Inflammatory macrophage (primary cell): ENCODE measurements at places on chromosomes 1 and 21.

- no peak for DNase-seq
These were observed 346.8 kb downstream of the BRINP2 start for GRCh38 chr1:177517546-177517945.

- DNase-seq, result no peak
These were observed 626.2 kb downstream of the SMYD3 start for GRCh38 chr1:245880754-245881403.

GRCh38 chr1:81197591-81197990 is 603.1 kb upstream of the ADGRL2 start:
- DNase-seq, result no peak

GRCh38 chr21:22904385-22904784 is 1906.2 kb downstream of the NCAM2 start:
- DNase-seq, result no peak

DNA sequence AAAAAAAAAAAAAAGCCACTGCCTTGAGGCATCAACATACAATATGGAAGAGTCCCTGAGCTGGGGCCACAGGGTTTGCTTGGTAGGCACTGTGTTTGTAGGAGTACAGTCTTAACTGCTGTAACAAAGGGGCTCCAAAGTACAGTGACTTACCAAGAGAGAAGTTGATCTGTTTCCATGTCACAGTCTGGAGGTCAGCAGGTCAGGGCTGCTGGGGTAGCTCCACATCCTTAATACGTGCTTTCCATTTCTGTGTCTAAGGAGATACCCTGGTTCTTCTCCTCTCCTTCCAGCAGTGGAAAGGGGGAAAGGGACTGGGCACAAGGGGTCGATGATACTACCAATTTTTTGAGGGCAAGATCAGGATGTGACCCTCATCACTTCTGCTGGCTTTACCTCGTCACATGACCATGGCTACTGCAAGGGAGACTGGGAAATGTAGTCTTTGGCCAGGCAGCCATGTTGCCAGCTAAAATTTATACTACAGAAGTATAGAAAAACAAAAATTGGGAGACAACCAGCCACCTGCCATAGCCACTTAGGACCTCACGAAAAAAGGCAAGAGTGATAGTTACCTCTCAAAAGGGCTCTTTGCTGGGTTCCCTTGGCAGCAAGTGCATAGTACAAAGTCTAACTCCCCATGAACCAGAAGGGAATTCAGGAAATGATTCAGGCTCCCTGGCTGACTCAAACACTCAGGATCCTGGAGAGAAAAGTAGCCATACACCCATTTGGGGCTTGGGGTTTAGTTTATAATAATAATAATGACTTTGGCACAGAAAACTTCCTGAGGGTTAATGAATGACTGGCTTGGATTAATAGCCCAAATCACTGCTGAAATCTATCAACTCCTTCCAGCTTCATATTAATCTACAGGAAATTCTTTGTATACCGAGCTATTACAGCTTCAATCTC is 52.7 kb upstream of the ATP5PO start:
- DNase-seq, result no peak

GRCh38 chr1:202254454-202255252 is 61.1 kb downstream of the LGR6 start:
- DNase-seq, result no peak

GRCh38 chr1:111503585-111504060 is at the start of the genes ADORA3 and TMIGD3:
TSS of gene ADORA3 (minus strand) at chr1:111503633. CDS start at chr1:111503354, 279 bp downstream.
TSS of gene TMIGD3 (minus strand) at chr1:111503633. CDS start at chr1:111503354, 279 bp downstream.
- peak; percentile 91 for DNase-seq

DNA sequence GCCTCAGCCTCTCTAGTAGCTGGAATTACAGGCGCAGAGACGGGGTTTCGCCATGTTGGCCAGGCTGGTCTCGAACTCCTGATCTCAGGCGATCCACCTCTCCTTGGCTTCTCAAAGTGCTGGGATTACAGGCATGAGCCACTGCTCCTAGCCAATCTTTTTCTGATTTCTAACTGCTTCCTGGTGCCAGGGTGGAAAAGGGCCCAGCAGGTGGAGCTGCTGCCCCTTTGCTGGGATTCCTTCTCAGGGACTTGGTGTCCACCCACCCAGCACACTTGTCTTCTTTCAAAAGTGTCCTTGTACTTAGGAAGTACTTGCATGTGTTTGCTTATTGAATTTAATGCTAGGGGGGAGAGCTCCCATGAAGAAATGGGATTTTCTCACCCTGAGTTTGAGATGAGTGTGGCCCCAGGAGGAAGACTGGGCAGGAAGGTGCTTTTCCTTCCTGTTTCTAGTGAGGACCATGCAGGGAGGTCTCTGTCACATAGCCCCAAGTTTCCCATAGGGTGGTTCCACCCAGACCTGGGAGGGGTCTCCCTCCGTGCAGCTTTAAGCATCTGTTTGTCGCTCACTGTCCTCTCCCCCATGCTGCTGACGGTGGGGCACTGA is 14.2 kb downstream of the UTP11 start:
- peak; percentile 68 for DNase-seq

GRCh38 chr1:7727809-7728471 is 43.2 kb upstream of the VAMP3 start:
- DNase-seq, result no peak

GRCh38 chr1:185681034-185681633 is 53.1 kb upstream of the HMCN1 start:
- DNase-seq, result peak; percentile 65

DNA sequence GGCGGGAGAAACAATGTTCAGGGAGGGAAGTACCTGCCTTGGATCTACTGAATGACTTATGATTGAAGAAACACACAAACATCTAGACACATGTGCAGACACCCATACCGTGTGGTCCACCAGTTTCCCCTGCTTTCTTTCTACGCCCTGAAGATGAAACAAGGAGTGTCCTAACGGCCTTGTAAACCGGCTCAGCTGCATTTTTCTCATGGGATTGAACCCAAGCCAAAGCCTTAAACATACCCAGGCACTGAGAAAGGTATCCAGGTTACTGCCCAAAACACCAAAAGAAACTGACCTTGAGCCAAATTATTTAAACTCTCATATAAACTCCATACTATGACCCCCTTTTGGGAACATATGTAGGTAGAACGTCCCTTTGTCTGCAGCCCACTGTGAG is 630.0 kb upstream of the RGS18 start:
- no peak for DNase-seq

GRCh38 chr1:209063767-209064659 is 519.5 kb upstream of the CAMK1G start:
- no peak for DNase-seq

DNA sequence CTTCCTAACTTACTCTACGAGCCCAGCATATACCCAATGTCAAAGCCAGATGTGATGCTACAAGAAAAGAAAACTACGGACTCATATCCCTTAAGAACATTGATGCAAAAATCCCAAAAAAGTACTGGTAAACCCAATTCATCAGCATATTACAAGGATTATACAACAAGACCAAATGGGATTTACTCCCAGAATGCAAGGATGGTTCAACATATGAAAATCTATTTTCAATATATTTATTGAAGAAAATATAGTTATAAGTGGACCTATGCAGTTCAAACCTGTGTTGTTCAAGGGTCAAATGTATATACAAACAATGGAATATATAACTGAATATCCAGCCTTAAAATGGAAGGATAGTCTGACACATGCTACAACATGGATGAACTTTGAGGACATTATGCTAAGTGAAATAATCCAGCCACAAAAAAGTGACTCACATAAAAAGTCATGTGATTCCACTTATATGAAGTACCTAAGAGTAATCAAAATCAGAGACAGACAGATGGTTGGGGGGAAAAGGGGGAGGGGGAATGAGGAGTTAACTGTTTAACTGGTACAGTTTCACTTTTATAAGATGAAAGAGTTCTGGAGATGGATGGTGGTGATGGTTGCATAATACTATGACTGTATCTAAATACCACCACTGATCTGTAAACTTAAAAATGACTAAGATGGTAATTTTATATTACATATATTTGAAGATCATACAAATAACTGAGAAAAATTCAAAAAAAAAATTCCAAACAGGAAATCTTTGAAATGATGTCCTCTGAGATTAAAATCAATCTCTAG is 3.7 kb upstream of the KLF18 start:
- DNase-seq, result no peak

DNA sequence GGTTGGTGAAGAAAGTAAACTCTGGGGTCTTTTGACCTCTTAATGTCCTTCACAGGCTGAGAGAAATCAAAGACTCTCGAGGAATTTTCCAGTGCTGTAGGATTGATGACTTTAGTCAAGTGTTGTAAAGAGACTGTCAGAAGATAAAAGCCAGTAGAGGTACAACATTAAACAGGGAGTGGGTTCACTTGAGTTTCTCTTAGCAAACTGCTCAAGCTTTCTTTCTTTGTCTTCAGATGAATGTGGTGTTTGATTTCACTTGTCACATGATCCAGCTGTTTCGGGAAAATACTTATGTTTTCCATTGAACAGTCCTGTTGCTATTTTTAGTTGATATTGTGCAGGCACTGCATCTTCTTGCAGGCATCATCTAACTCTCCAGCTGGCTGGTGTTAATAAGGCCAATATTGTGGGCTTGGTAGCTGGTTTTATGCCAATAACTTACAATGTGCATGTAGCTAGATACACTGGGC is 45.6 kb downstream of the XCL2 start:
- DNase-seq, result no peak

DNA sequence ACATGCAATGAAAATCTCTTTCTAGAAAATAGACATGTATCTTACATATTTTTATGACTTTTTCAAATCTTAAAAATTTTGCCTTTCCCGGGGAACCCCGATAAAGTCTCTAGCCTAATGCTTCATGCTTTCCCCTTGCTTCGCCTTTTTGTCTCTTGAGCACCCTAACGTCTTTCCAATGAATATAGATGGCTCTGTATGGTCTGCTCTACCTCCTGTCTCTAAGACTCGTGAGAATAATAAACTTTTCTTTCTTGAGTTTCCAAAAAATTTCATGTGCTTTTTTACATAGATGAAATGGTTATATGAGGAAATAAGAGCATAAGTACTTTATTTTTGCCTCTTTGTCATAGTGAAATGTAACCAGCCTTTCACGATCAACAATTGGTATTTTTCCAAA is 202.6 kb downstream of the PDE4B start:
- DNase-seq, result no peak

GRCh38 chr1:47796626-47797025 is 200.6 kb downstream of the TRABD2B start:
- no peak for DNase-seq

- no peak for DNase-seq
These were observed 89.6 kb downstream of the C1orf94 start for GRCh38 chr1:34266127-34266951.

- DNase-seq, result peak; percentile 12
These were observed 85.9 kb downstream of the TM2D1 start for GRCh38 chr1:61638911-61639605.

- DNase-seq, result no peak
These were observed 128.3 kb upstream of the HMGB4 start for GRCh38 chr1:33735624-33736023.

DNA sequence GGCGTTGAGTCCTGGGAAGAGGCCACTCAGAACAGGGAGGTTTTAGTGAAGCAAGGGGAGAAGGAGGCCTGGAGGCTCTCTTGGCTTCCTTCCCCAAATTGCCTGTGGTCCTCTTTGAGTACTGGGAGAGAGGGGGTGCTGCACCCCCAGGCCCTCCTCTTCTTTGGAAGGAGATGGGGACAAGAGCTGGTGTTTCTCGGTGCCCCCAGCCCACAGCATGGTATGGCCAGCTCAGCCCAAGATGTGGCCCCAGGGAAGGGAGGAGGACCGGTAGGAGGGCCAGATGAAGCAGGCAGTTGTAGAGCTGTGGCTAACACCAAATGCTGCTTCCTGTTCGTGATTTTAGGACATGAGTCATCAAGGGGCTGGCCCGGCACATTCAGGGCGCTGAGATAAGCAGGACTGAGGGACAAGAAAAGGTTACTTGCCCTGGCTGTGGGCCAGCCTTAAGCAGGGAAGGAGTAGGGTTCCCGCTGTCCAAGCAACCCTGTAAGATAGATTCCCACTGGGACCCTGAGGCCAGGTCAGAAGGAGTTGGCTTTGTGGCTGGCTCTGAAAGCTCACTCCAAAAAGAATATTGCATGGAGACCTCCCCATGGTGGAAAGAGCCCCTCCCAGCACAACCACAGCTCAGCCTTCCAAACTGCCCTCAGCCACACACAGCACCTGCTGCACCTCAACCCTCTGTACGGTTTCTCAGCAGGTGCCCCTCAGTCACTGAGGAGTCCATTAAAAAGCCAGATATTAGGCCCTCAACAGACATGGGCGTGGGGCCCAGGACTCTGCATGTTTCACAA is 4.9 kb upstream of the TNFRSF1B start:
- DNase-seq, result peak; percentile 91

DNA sequence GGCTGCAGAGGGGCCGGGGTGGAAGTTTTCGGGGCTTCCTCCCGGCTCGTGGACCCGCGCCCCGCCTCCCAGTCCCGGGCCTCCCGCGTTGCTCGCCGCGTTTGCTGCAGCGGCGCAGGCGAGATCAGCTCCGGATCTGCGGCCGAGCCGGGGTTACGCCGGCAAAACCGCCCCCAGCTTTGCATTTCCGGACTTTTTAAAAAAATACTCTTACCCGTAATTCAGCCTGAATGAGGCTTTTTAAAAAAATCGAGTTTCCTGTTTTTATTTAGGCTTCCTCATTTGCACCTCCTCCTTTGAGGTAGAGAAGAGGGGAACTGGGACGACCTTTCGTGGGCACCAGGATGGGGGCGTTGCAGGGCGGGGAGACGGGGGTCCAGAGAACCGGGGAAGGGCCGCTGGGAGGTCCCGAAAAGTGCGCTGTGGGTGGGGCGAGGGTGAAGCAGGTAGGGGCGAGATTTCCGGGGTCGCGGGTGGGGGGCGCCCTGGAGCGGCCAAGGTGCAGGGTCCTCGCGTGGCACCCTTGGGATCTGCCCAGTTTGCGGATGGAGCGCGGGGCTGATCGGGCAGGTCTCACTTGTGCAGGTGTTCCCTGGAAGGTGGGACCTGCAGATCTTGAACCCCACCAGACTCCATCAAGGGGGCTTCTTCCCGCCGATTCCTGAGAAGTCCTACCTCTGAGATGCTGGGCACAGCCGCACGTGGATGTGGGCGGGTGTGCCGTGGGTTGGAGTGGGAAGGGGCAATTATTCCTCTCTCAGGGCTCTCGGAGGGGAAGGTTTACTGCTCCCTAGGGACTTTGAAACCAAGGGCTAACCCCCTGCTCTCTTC is 1.1 kb downstream of the PIK3CD start:
- DNase-seq, result peak; percentile 94

DNA sequence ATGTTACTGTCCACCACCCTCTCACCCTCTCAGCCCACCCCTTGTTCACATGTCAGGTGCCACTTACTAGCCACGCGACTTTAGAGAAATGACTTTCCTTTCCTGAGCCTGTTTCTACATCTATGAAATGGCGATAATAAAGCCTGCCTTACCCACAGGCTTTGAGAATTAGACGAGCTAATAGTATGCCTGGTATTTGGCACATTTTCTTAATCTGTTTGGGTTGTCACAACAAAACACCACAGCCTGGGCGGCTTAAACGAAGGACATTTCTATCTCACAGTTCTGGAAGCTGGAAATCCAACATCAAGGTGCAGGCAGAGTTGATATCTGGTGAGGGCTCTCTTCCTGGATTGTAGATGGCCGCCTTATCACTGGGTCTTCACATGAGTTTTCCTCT is 273.9 kb upstream of the FMN2 start:
- no peak for DNase-seq

GRCh38 chr1:150076066-150076465 is 8.5 kb downstream of the VPS45 start:
- no peak for DNase-seq

GRCh38 chr1:74771913-74772515 is 39.1 kb downstream of the TYW3 start:
- DNase-seq, result peak; percentile 52
